ENCODE measurements at places on chromosomes 6 and 20.

- DNase-seq: no peak
Measured at GRCh38 chr20:38610521-38610920, 8.9 kb downstream of the ARHGAP40 start.

DNA sequence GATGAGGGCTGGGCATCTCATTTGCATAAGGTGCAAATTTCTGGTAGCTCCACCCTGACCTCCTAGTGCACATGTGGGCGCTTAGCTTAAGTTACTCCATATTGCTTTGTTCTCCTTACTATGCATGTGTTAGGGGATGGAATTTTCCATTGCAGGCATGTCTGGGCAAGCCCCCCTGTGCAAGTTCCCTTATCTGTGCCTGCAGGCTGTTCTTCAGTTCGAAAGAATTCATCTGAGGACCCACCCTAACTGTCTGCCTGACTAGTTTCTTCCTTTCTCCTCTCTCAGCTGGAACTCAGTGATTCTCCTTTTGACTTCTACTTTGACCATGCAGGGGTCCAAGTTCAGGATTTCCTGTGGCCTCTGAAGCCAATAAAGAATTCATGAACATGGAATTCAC, 30.2 kb downstream of the CCDC170 start:
- no peak for DNase-seq

DNA sequence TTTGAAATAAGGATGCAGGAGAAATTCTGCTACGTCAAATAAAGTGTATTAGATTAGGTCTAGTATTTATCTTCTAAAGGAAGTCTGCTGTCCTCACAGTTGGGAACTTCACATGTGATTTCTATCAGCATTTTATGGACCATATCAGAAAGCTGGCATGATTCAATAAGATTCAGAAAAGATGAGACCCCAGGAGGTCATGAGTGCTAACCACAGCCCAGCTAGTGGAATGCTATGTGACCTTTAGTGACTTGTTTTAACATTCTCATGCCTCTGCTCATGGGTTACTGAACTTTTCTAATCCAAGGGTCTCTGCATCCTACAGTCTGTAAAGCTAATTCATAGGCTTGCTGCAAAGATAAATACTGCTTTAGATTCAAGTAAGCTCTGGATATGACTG, 150.1 kb downstream of the GMPR start:
- DNase-seq: no peak

- DNase-seq: no peak
Measured at GRCh38 chr20:43737925-43738324, 11.1 kb upstream of the GTSF1L start.
